ENCODE measurements at places on chromosomes 3 and 15.

- no peak for DNase-seq
- H3K27ac ChIP-seq, result no peak overlapping the region
- peaks cover 5% of the 10 kb centered on the region for H3K4me1 ChIP-seq
Observed at GRCh38 chr3:4581124-4581424, 87.9 kb downstream of the ITPR1 start.

GRCh38 chr3:33957176-33957575 lies 158.7 kb downstream of the PDCD6IP start:
- H3K4me3 ChIP-seq, result no peak overlapping the region
- H3K4me1 ChIP-seq, result no peaks in the 10 kb centered on the region
- no peak overlapping the region for H3K27ac ChIP-seq

GRCh38 chr3:184284696-184285095 lies 8.9 kb downstream of the ECE2 start:
- no peak overlapping the region for H3K27ac ChIP-seq
- no peak for DNase-seq
- no peaks in the 10 kb centered on the region for H3K4me1 ChIP-seq

GRCh38 chr3:48652923-48653715 lies 9.6 kb downstream of the CELSR3 start:
- H3K36me3 ChIP-seq, result no peaks in the 10 kb centered on the region
- no peaks in the 10 kb centered on the region for H3K27me3 ChIP-seq
- H3K4me3 ChIP-seq, result no peak overlapping the region
- H3K27ac ChIP-seq, result no peak overlapping the region

GRCh38 chr15:65096481-65097385 lies 18.3 kb downstream of the UBAP1L start:
- no peaks in the 10 kb centered on the region for H3K27me3 ChIP-seq
- H3K27ac ChIP-seq, result no peak overlapping the region
- no peak for DNase-seq
- no peak overlapping the region for H3K4me3 ChIP-seq
- no peaks in the 10 kb centered on the region for H3K4me1 ChIP-seq
- H3K36me3 ChIP-seq, result peaks cover 47% of the 10 kb centered on the region
